ENCODE measurements at places on chromosomes 1 and 21. TPM values are rescaled to one million over a fixed set of nuclear protein-coding genes. Genes with fewer than 3 reads are reported as not detected.

DNA sequence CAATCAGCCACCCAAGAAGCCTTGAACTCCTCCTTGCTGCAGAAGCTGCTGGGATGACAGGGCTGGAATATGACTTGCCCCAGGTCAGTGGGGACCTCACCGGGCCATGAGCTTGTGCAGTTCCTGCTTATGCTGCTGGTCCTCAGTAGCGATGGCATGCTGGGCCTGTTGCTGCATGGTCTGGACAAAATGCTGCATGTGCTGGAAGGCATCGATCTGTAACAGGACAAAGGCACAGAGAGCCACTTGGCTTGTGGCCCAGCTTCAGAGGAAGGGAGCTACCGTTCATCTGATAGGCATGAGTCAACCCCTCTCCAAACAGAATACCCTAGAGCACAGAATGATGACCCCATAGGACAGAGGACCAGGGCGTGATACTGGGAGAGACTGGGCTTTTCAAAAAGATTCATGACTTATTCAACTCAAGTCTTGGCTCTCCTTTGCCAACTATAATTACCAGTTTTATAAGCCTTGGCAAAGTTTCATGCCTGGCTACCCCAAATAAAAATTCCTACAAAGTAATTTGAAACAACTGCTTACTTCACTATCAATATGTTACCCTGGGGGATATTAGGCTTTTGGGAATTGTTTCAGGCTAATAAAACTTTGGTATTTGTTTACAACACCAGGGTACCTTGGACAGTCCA is 34.7 kb upstream of the EXOSC10 start:
- no peak overlapping the region for H3K27ac ChIP-seq
- H3K27me3 ChIP-seq: no peaks in the 10 kb centered on the region
- DNase-seq: no peak

UTS2 gene
- 1.2 TPM for total RNA-seq

DNA sequence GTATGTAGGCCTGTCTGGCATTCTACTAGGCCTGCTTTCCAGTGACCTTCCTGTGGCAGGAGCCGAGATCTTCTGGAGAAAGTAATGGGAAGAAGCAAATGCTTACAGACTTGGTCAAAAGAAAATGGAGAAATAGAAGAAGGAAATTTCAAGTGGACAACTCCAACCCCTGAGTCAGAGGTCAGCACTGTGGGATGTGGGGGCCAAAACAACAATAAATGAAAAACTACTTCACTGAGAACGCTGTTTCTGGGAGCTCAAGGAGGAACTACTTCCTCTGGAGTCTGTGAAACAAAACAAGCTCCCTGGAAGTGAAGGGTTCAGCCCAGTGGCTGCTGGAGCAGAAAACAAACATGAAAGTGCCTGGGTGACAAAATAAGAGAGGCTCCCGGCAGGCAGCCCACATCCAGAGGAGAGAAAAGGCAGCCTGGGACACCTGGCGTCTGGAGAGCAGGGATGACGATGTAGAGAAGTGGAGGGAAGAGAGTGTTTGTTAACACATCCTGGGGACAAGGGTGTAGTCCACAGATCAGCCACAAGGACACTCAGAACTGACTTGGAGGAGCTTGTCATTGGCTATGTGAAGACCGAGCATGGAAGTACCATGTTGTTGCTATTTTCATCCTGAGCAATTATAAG is 355.2 kb downstream of the SMYD3 start:
- no peaks in the 10 kb centered on the region for H3K36me3 ChIP-seq
- no peak for DNase-seq
- no peaks in the 10 kb centered on the region for H3K4me1 ChIP-seq

ETV3L gene
- total RNA-seq: not detected

GRCh38 chr1:158005224-158005623 is 11.8 kb downstream of the KIRREL1 start:
- no peak for DNase-seq
- no peaks in the 10 kb centered on the region for H3K4me1 ChIP-seq
- no peak overlapping the region for H3K27ac ChIP-seq
- peaks cover 3% of the 10 kb centered on the region for H3K27me3 ChIP-seq
- no peak overlapping the region for H3K4me3 ChIP-seq
- H3K36me3 ChIP-seq: no peaks in the 10 kb centered on the region

PTGS2 gene
- 0.13 TPM for total RNA-seq

ADORA3 gene
- 0.18 TPM for total RNA-seq

- H3K27ac ChIP-seq: no peak overlapping the region
- peaks cover 2% of the 10 kb centered on the region for H3K4me1 ChIP-seq
- no peaks in the 10 kb centered on the region for H3K36me3 ChIP-seq
Observed at GRCh38 chr1:59078070-59078800, 218.7 kb upstream of the FGGY start.

- H3K27me3 ChIP-seq: no peaks in the 10 kb centered on the region
- H3K36me3 ChIP-seq: no peaks in the 10 kb centered on the region
- no peaks in the 10 kb centered on the region for H3K4me1 ChIP-seq
- H3K4me3 ChIP-seq: no peak overlapping the region
- no peak overlapping the region for H3K27ac ChIP-seq
Observed at GRCh38 chr1:183724350-183725042, 71.4 kb upstream of the APOBEC4 start.

DNA sequence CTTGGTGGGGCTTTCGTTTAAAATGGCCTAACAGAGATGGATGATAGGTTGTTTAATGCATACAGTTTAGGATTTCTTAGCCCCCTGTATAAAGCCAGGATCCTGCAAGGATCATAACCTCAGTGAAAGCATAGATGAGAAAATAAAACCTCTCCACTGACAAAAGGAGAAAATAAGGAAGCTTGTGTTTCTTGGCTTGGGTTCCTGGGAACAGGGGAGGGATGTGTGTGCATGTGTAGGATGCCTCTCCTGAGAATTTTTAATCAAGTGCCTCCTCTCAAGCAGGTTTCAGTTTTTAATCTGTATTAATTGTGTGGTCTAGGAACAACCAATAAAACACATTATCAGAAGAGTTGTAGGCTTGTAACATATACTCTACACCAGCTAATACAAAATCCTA is 26.1 kb downstream of the PRKACB start:
- no peak overlapping the region for H3K27ac ChIP-seq
- H3K27me3 ChIP-seq: no peaks in the 10 kb centered on the region
- peaks cover 29% of the 10 kb centered on the region for H3K4me1 ChIP-seq
- DNase-seq: no peak
- H3K4me3 ChIP-seq: no peak overlapping the region

- no peaks in the 10 kb centered on the region for H3K4me1 ChIP-seq
- H3K4me3 ChIP-seq: no peak overlapping the region
- DNase-seq: no peak
- no peak overlapping the region for H3K27ac ChIP-seq
- H3K36me3 ChIP-seq: no peaks in the 10 kb centered on the region
Observed at GRCh38 chr1:2934156-2934540, 87.1 kb upstream of the ACTRT2 start.

GRCh38 chr1:239184561-239185244 is 201.7 kb upstream of the CHRM3 start:
- no peaks in the 10 kb centered on the region for H3K27me3 ChIP-seq
- no peaks in the 10 kb centered on the region for H3K4me1 ChIP-seq
- H3K4me3 ChIP-seq: no peak overlapping the region
- no peaks in the 10 kb centered on the region for H3K36me3 ChIP-seq
- H3K27ac ChIP-seq: no peak overlapping the region
- no peak for DNase-seq

GRCh38 chr1:38029081-38029681 is 16.6 kb downstream of the UTP11 start:
- peak overlapping the region; percentile 52 for H3K27ac ChIP-seq
- H3K27me3 ChIP-seq: no peaks in the 10 kb centered on the region
- no peak overlapping the region for H3K4me3 ChIP-seq
- no peak for DNase-seq
- peaks cover 8% of the 10 kb centered on the region for H3K36me3 ChIP-seq

DNA sequence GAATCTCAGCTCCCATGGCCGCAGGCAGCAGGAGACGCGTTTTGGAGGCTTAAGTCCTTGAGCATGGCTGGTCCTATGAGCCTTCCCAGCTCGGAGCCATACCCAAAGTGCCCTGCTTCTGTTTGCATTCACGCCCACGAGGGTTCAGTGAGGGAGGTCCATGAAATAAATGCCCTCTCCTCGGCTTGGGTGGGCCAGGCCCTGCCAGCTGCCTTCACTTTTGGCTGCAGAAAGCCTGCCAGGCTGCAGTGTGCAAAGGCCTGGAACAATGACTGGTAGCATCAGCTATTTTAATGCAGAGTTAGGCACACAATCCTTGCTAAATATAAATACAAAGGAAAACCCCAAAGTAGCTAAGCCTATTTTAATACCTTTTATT is 49.4 kb downstream of the H3-3A start:
- no peaks in the 10 kb centered on the region for H3K36me3 ChIP-seq
- no peak for DNase-seq
- no peak overlapping the region for H3K27ac ChIP-seq
- H3K4me1 ChIP-seq: peaks cover 19% of the 10 kb centered on the region

SDC3 gene
- total RNA-seq: not detected

DNALI1 gene
- 0.18 TPM for total RNA-seq
